Cardiac septum (tissue), 1 donor: ENCODE measurements at places on chromosomes 7 and 10. TPM values are rescaled to one million over a fixed set of nuclear protein-coding genes. Genes with fewer than 3 reads are reported as not detected.

The TEX47 gene
- 0.24 TPM for total RNA-seq

The LLCFC1 gene
- not detected for total RNA-seq

The ERVW-1 gene
- total RNA-seq, result not detected

DNA sequence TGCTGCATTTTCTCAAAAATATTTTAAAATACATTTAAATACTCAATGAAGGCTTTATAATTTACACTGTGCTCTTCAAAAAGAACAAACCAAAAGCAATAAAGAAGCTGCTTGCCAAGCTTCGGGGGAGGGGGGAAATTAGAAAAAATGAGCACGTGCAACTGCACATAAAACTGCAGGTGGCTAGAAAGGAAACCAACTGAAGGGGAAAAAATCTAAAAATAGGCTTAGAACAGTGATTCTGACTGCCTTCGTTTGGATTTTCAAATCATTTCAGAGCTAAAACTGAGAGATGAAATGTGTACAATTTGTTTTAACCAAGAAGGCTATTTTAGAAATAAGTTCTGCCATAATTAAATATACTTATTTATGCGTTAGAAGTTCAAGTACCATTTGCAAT, 61.4 kb downstream of the ABI1 start:
- DNase-seq, result no peak

DNA sequence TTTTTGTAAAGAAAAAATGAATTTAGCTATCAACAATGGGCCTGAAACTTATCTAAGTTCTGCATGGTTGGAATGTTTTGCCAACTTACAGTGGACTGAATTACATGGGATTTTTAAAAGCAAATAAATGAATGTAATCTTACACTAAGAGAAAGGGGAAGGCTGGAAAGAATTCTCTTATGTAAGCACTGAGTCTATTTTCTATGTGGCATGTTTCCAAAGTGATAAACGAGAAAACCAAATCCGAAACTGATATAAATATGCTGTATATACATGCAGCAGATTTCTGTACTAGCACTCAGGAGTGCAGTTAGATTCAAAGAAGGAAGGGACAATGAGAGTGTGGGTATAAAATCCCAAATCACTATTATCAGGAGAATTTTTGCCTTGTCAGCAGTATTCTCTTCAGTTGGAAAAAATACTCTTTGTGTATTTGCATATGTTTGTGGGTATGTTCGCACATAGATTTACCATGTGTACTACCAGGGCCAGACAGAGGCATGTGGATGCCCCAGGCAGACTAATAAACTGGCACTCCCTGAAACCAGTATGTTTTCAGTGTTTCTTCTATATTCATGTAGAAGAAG, 334.3 kb upstream of the SEMA3D start:
- no peak for DNase-seq
